Spleen (tissue), 13 donors: ENCODE measurements at places on chromosomes 11 and 22. TPM values are rescaled to one million over a fixed set of nuclear protein-coding genes. Genes with fewer than 3 reads are reported as not detected.

Gene TBX1
- total RNA-seq: 0.23 TPM

Gene CHRM1
- total RNA-seq: not detected

Gene RCOR2
- total RNA-seq: 0.52 TPM

Gene OR2AG1
- total RNA-seq: 0.20 TPM

Gene SOX10
- not detected for total RNA-seq

Gene VPREB1
- total RNA-seq: not detected

Gene NLRX1
- total RNA-seq: 13.3 TPM

Gene TENM4
- 4.5 TPM for total RNA-seq

Gene CTSD
- total RNA-seq: 1,022 TPM

Gene APOA5
- not detected for total RNA-seq

DNA sequence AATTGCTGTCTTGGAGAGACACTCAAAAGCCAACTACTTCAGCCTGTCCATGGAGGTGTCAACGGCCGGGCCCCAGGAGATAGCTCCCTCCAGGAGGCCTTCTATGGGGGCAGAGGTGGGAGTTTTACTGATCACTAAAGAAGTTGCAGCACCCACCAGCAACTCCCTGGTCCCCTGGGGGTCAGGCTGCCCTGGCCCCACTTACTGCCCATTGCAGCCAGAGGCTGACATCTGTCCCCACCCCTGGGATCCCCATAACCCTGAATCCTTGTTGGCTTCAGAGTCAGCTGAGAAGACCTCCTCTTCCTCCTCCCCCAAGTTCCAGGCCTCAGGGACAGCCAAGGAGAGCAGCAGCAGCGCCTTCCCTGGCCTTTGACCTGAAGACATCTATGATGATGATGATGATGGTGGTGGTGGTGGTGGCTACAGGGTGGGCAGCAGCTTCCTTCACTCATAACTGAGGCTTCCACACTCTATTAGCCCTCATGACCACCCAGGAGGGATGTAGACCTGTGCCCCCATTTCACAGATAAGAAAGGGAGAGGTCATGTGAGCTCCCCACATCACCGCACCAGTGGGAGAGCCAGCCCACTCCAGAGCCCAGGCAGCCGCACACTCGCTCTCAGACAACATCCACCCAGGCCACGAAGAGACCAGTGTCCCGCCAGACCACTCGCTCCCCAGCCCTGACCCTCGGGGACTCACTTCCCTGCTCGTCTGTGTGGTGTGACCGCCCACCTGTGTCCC lies 43.8 kb upstream of the FGF3 start:
- H3K27me3 ChIP-seq: peaks cover 50% of the 10 kb centered on the region
- no peak overlapping the region for H3K27ac ChIP-seq

DNA sequence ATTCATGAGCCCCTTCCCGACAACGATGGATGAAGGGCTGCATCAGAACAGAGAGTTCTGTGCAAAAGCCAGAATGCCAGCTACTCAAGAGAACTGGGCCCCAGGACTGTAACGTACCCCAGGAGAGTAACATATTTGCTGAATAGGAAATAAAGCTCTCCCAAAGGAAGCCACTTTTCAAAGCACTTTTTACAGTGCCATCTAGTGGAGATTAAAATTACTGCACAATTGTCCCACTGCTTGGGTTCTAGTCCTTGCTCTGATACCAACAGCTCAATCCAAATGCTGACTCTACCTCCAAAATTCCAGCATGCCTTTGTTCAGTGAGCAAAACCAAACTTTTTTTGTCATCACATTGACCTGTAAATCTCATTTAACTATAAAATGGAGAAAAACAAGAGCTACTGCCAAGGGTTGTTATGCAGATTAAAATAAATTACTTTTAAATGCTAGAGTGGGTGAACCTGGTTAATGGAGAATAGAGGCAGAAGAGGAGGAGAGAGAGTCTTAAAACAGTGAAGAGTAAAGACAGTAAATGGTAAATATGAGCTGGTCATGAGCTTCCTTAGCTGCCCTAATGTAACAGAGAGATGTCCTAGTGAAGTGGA lies 87.6 kb upstream of the FSHB start:
- no peaks in the 10 kb centered on the region for H3K27me3 ChIP-seq
- no peaks in the 10 kb centered on the region for H3K4me1 ChIP-seq
- no peak overlapping the region for H3K4me3 ChIP-seq
- no peak overlapping the region for H3K27ac ChIP-seq
- H3K36me3 ChIP-seq: no peaks in the 10 kb centered on the region

- H3K27me3 ChIP-seq: no peaks in the 10 kb centered on the region
- no peaks in the 10 kb centered on the region for H3K36me3 ChIP-seq
- H3K4me1 ChIP-seq: no peaks in the 10 kb centered on the region
Observed at GRCh38 chr11:13119361-13119760, 110.2 kb downstream of the RASSF10 start.

DNA sequence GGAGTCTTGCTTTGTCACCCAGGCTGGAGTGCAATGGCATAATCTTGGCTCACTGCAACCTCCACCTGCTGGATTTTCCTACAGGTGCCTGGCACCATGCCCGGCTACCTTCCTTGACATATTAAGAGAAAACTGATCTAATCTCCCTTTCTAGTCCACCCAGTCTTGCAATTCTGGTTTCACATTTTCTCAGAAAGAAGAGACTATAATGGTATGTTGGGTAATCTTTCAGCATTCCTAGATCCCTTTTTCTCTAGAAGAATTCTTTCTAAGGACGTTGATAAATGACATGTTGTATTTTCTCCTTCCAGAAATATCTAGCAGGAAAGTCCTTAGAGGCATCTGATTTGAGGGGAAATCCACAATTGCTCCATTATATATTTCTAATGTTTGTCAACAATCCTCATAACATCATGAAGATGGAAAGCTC lies 10.4 kb upstream of the HSPA8 start:
- no peaks in the 10 kb centered on the region for H3K36me3 ChIP-seq
- H3K4me3 ChIP-seq: no peak overlapping the region
- H3K27me3 ChIP-seq: no peaks in the 10 kb centered on the region
- peaks cover 37% of the 10 kb centered on the region for H3K4me1 ChIP-seq
- H3K27ac ChIP-seq: no peak overlapping the region

DNA sequence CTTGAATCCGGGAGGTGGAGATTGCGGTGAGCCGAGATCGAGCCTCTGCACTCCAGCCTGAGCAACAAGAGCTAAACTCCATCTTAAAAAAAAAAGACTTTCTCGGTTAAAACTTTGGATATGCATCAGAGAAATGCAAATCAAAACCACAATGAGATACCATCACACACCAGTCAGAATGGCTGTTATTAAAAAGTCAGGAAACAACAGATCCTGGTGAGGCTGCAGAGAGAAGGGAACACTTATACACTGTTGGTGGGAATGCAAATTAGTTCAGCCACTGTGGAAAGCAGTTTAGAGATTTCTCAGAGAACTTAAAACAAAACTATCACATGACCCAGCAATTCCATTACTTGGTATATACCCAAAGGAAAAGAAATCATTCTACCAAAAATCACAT lies 619.4 kb upstream of the KIRREL3 start:
- H3K4me1 ChIP-seq: no peaks in the 10 kb centered on the region
- no peak overlapping the region for H3K4me3 ChIP-seq
- H3K27ac ChIP-seq: no peak overlapping the region
- no peaks in the 10 kb centered on the region for H3K36me3 ChIP-seq

GRCh38 chr11:131136486-131136885 lies 220.2 kb upstream of the SNX19 start:
- DNase-seq: no peak
- no peak overlapping the region for H3K4me3 ChIP-seq
- H3K36me3 ChIP-seq: no peaks in the 10 kb centered on the region
- H3K4me1 ChIP-seq: no peaks in the 10 kb centered on the region
- no peak overlapping the region for H3K27ac ChIP-seq
- no peaks in the 10 kb centered on the region for H3K27me3 ChIP-seq

DNA sequence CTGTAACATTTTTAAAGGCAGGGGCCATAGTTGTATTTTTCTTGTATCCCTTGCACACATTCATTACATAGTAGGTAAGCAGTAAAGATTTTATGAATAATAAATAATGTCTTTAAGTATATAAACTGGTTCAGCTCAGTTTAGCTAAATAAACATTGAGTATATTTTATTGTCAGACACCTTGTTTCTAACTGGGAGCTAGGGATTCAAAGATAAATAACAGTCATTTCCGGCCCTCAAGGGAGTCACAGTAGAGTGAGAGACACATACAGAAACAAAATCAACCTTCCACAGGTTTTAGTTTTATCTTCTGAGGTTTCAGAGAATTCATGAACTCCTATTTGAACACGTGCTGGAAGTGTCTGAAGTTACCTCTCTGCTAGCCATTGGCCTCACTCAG lies 760.2 kb downstream of the DLG2 start:
- H3K27ac ChIP-seq: no peak overlapping the region
- DNase-seq: no peak
- no peaks in the 10 kb centered on the region for H3K27me3 ChIP-seq

- peaks cover 17% of the 10 kb centered on the region for H3K4me1 ChIP-seq
- DNase-seq: no peak
- no peak overlapping the region for H3K4me3 ChIP-seq
- H3K36me3 ChIP-seq: no peaks in the 10 kb centered on the region
- H3K27ac ChIP-seq: peak overlapping the region; percentile 19
Observed at GRCh38 chr22:41028841-41029240, 63.6 kb upstream of the EP300 start.

DNA sequence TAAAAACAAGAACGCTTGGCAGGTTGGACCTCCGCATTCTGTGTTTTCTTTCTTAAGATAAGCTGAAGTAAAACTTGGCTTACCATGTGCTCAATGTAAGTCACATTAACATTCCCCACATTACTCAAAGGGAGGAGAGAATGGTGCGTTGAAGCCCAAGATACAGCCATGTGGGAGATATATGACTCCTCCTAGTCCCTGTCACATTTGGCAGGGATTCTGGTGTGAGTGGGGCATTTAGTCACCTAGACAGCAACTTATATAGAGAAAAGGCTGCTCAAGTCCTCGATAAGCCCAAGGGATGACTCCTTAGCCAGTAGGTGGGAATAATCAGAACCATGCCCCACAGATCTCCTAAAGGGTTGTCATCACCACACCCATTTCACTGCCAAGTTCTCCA lies 4.6 kb downstream of the PRSS23 start:
- no peak overlapping the region for H3K4me3 ChIP-seq
- H3K4me1 ChIP-seq: peaks cover 8% of the 10 kb centered on the region
- DNase-seq: no peak
- no peak overlapping the region for H3K27ac ChIP-seq

GRCh38 chr22:30890686-30891442 lies 77.7 kb downstream of the MORC2 start:
- peak; percentile 74 for DNase-seq
- H3K27ac ChIP-seq: no peak overlapping the region
- no peaks in the 10 kb centered on the region for H3K27me3 ChIP-seq
- H3K36me3 ChIP-seq: peaks cover 82% of the 10 kb centered on the region
- no peak overlapping the region for H3K4me3 ChIP-seq
- no peaks in the 10 kb centered on the region for H3K4me1 ChIP-seq

- no peaks in the 10 kb centered on the region for H3K27me3 ChIP-seq
- H3K27ac ChIP-seq: no peak overlapping the region
- H3K4me3 ChIP-seq: no peak overlapping the region
Observed at GRCh38 chr11:6400431-6401345, 10.4 kb downstream of the SMPD1 start.

- H3K4me1 ChIP-seq: no peaks in the 10 kb centered on the region
- no peak overlapping the region for H3K4me3 ChIP-seq
- H3K27ac ChIP-seq: no peak overlapping the region
Observed at GRCh38 chr11:70578831-70579230, 180.5 kb downstream of the CTTN start.

GRCh38 chr11:93540896-93541553 lies 2.2 kb downstream of the SMCO4 start:
- peaks cover 56% of the 10 kb centered on the region for H3K4me1 ChIP-seq
- H3K4me3 ChIP-seq: no peak overlapping the region
- no peak for DNase-seq

GRCh38 chr11:47980907-47981621 lies 705 bp downstream of the PTPRJ start:
- peak overlapping the region; percentile 87 for H3K27ac ChIP-seq
- peak overlapping the region; percentile 96 for H3K4me3 ChIP-seq
- H3K36me3 ChIP-seq: no peaks in the 10 kb centered on the region
- peaks cover 38% of the 10 kb centered on the region for H3K4me1 ChIP-seq
- H3K27me3 ChIP-seq: no peaks in the 10 kb centered on the region

GRCh38 chr22:46060292-46061123 lies 83.5 kb upstream of the WNT7B start:
- H3K4me1 ChIP-seq: peaks cover 83% of the 10 kb centered on the region
- no peak for DNase-seq
- no peaks in the 10 kb centered on the region for H3K27me3 ChIP-seq
- peaks cover 34% of the 10 kb centered on the region for H3K36me3 ChIP-seq

DNA sequence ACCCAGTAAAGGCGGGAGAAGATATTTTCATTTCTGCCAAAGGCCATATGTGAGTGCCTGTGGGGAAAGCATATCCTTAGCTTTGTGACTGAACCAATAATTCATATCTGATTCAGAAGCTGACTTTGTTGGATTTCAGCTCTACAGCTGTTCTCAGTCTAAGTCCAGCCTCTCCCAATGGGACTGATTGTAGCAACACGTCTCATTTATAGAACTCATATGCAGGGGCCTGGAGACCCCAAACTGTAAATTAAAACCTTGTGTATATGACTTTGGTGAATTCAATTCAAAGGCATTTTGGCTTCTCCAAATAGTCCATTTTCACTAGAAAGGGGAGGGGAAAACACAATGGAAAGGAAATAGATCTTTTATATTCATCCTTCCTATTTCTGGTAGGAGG lies 250.4 kb upstream of the SORL1-AS1 start:
- H3K27me3 ChIP-seq: no peaks in the 10 kb centered on the region
- no peak overlapping the region for H3K27ac ChIP-seq
- H3K36me3 ChIP-seq: no peaks in the 10 kb centered on the region

DNA sequence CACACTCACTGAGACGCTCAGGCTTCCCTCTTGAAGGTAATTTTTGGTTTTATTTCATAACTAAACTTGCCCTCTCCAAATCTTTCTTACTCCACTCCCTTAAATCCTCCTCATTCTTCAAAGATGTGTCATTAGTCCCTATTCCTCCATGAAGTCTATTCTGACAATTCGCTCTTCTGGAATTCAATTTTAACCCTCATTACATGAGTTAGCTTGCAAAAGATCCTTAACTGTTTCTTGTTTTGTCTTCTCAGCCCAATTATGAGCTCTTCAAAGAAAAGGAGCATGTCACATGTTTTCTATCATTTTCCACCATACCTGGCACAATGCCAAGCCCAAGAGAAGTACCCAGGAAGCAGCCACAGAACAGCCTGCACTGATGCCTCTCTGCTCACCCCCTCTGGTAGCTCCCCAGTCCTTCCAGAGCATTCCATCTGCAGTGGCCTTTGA lies 13.0 kb downstream of the GALNT18 start:
- H3K4me1 ChIP-seq: no peaks in the 10 kb centered on the region
- no peaks in the 10 kb centered on the region for H3K27me3 ChIP-seq
- no peak for DNase-seq
- no peak overlapping the region for H3K27ac ChIP-seq

GRCh38 chr22:30717331-30717921 lies 22.8 kb downstream of the OSBP2 start:
- H3K27ac ChIP-seq: peak overlapping the region; percentile 40
- no peaks in the 10 kb centered on the region for H3K4me1 ChIP-seq
- H3K36me3 ChIP-seq: no peaks in the 10 kb centered on the region

- H3K4me1 ChIP-seq: no peaks in the 10 kb centered on the region
- no peak overlapping the region for H3K27ac ChIP-seq
- H3K27me3 ChIP-seq: no peaks in the 10 kb centered on the region
- no peak overlapping the region for H3K4me3 ChIP-seq
- no peaks in the 10 kb centered on the region for H3K36me3 ChIP-seq
- no peak for DNase-seq
Observed at GRCh38 chr11:131223198-131223991, 147.0 kb upstream of the NTM start.

- no peak overlapping the region for H3K4me3 ChIP-seq
- DNase-seq: peak; percentile 73
- no peaks in the 10 kb centered on the region for H3K36me3 ChIP-seq
- no peaks in the 10 kb centered on the region for H3K27me3 ChIP-seq
Observed at GRCh38 chr22:46001426-46002106, 24.6 kb upstream of the WNT7B start.

GRCh38 chr11:95153857-95154246 lies 64.2 kb downstream of the ENDOD1 start:
- DNase-seq: no peak
- no peaks in the 10 kb centered on the region for H3K27me3 ChIP-seq
- H3K4me3 ChIP-seq: no peak overlapping the region
- H3K4me1 ChIP-seq: peaks cover 71% of the 10 kb centered on the region
